ENCODE measurements at places on chromosomes 16 and 17.

- DNase-seq = no peak
These were observed 13.8 kb upstream of the TMEM92 start for GRCh38 chr17:50260501-50260911.

DNA sequence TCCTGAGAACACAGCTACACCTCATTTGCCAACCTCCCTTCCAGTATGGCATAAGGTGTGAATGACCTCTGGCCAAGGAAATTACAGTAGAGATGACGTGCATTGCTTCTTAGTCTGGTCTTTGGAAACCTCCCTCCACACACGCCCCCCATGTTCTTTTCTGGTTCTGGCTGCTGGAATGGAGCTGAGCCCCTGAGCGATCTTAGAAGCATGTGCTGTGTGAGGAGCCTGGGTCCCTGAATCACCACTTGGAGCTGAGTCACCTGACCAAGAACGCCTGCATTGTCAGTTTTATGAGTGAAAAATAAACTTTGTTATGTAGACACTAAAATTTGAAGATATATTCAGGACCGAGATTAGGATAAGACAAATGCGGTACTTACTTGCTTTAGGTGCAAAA is 51.4 kb downstream of the HS3ST3A1 start:
- DNase-seq = no peak

DNA sequence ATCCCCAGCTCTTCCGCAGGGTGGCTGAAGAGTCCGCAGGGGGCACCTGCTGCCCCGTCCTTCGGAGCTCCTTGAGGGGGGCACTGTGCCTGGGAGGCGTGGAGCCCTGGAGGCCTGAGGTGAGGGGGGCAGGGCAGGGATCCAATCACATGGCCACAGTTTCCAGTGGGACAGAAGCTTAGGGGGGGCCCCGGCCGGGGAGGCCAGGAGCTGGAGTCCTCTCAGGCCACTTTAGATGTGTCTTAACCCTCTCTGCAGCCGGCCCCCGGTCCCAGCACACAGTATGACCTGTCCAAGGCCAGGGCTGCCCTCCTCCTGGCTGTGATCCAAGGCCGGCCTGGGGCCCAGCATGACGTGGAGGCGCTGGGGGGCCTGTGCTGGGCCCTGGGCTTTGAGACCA is 10.8 kb downstream of the ZNF213 start:
- no peak for DNase-seq

- no peak for DNase-seq
These were observed 1.6 kb downstream of the SEZ6 start for GRCh38 chr17:29004081-29004692.

DNA sequence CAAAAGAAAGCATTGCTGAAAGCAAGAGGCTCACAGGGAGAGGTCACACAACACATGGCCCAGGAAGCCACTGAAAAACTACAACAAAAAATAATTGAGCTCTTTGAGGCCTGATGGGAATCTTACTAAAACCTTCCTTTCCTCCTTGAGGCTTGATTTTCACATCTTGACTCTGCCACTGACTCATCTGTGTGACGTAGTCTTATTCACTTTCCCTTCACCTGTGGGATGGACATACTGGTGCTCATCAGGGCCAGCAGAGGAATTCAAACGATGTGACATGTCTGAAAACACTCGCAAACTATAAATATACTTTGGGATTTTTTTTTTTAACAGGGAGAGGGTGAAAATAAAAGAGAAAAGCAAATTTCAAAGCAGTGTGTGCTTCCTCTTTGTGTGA is 78.3 kb upstream of the ASIC2 start:
- no peak for DNase-seq

All from left renal cortex interstitium (tissue), 4 donors.